ENCODE measurements at places on chromosomes 5 and 9.
A peak's percentile ranks its signal among the peaks of the same experiment; 100 is the strongest.

GRCh38 chr5:36682499-36682898 lies 76.1 kb downstream of the SLC1A3 start:
- no peak for DNase-seq

DNA sequence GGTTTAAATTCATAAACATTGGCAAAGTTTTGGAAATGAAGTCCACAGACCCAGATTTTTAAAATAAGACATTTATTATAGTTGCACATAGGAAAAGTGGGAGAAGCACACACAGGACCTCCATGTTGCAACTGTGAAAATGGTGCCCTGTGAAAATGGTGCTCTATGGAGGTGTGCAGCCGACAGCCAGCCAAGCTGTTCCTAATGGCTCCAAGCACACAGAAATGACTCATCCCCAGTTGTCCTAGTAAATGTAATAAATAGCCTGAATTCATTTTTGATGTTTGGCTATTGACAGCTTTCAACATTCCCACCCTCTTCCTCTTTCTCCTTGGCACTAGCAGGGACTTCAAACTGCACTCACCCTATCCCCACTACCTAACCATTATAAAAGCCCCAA lies 590.9 kb downstream of the CAAP1 start:
- DNase-seq = no peak

GRCh38 chr5:14302330-14302729 lies 159.2 kb downstream of the TRIO start:
- DNase-seq = no peak

- no peak for DNase-seq
These were observed 18.5 kb downstream of the OLFM1 start for GRCh38 chr9:135105938-135106491.

- no peak for DNase-seq
These were observed 47.3 kb downstream of the PAX5 start for GRCh38 chr9:36986468-36987408.

- DNase-seq = no peak
These were observed 91.3 kb downstream of the COMMD10 start for GRCh38 chr5:116176121-116176520.

DNA sequence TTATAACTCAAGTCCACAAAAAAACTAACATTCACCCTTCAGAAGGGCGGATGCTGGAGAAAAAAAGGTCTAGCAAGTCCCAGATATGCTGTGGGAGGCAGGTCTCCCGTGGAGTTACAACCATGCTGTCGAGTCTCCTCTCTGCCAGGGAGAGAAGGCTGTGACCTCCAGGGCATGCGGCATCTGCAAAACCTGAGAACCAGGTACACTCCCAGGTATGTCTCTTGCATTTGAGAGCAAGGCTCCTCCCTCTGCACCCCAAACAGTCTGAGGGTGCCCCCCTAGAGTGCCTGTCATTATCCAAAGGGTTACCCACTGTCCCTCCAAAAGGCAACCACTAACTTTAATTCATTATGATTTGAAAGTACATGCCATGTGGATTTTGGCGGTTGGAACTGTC lies 134.0 kb downstream of the IRX2 start:
- DNase-seq = no peak

GRCh38 chr5:90602681-90603080 lies 44.1 kb downstream of the ADGRV1 start:
- no peak for DNase-seq

DNA sequence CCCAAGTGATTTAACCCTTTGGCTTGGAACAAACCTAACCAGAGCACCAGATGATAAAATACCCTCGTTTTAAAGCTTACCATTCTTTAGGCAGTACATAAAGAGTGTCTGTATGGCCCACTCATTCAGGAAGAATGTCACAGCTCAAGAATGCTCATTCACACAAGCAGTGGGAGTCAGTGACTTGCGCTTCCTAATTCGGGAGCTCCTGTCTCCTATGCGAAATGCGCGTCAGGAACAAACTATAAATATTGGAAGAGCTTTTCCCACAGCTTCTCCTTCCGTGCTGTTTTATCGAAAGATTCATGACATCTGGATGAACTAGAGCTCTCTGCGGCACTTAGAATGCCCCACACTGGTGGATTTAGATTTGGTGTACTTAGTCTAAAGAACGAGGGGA lies 66.6 kb downstream of the NTRK2 start:
- no peak for DNase-seq

GRCh38 chr9:13552606-13553215 lies 273.2 kb upstream of the MPDZ start:
- no peak for DNase-seq

- no peak for DNase-seq
These were observed 88.8 kb upstream of the HMHB1 start for GRCh38 chr5:143723159-143723558.

- DNase-seq = no peak
These were observed 1052.7 kb upstream of the ARRDC3 start for GRCh38 chr5:92435781-92436180.

GRCh38 chr5:52804387-52804791 lies 16.7 kb downstream of the ITGA1 start:
- DNase-seq = no peak

DNA sequence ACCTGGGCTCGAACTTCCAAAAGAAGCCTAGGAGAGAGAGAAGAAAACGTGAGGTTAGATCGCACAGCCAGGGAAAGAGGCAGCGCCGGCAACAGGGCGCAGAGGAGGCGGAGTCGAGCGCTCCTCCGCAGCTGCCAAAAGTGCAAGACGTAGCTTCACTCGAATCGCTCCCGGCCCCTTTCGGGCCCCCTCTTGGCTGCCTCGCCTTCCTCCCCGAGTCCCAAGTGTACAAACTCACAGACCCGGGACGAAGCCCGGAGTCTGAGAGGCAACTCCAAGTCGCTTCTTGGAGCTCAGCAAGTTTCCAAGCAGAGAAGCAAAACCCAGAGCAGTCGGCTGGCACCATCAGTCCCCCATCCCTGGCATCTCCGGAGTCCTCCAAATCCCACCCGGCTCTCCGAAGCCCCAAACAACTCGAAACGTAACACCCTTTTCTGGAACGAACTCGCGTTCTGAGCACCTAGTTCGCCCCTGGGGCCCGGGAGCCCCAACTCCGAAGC lies 1.2 kb downstream of the MIER3 start:
- DNase-seq = peak; percentile 35

- DNase-seq = no peak
These were observed 13.1 kb upstream of the CMBL start for GRCh38 chr5:10320793-10321192.

GRCh38 chr5:73284985-73285384 lies 112.0 kb downstream of the TMEM174 start:
- DNase-seq = no peak

- peak; percentile 52 for DNase-seq
These were observed 36.8 kb downstream of the PTGES start for GRCh38 chr9:129716091-129716490.

DNA sequence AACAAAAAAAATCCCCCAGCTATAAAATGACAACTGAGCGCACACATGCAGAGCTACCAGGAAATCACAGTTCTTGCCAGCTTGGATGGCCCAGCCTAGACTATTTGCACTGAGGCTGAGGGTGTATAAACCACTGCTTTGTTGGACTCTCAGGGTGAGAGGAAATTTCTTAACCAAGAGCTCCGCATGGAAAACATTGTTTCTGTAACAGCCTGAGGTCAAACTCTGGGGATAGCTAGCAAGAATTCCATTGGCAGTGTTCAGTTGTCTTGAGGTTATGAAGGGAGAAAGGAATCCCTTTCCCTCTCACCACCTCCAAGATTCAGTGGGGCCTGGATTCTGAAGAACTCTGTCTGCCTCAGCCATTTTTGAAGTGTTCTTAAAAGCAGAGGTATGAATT lies 360.0 kb downstream of the OSTF1 start:
- peak; percentile 4 for DNase-seq

GRCh38 chr5:55994495-55994997 lies at the start of gene IL6ST:
Gene IL6ST (minus strand): TSS chr5:55994963. CDS start chr5:55976278, 18,685 bp downstream.
- DNase-seq = peak; percentile 48

DNA sequence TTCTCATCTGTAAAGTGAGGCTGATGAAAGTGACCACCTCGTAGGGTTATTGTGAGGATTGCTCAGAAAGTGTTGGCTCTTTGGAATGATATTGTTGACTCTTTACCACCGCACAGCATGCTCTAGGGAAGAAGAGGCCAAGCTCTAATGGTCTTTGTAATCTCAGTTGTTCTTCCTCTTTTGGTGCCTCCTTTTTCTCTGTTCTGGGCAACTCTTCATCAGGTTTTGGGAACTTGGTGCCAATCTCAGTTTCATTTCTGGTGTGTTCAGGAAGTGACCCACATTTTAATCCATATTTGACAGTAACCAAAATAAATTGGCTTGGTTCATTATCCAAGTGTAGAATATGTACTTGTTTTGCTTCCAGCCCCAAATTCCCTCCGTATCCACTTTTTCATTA lies 25.1 kb downstream of the ARHGAP26 start:
- DNase-seq = no peak

GRCh38 chr5:52844885-52845284 lies 57.2 kb downstream of the ITGA1 start:
- DNase-seq = no peak

GRCh38 chr5:149017636-149018035 lies 45.2 kb downstream of the SH3TC2 start:
- no peak for DNase-seq

DNA sequence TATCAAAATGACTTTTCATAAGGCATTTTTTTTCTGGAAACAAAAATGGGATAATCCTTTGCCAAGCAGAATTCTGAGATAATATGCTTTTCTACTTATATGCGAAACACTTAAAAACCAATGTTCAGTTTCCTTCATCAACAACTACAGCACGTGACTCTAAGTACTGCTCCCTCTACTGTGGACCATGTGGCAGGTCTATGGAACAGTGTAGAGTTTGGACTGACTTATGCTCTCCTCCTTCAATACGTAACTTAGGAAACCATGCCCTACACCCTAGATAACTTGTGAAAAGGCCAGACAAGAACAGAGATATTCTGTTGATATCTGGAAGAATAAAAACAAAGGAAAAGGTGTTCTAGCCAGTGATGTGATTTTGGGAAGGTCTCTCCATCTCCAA lies 111.3 kb upstream of the GNA14 start:
- DNase-seq = no peak

GRCh38 chr5:14168144-14168792 lies 25.1 kb downstream of the TRIO start:
- no peak for DNase-seq

DNA sequence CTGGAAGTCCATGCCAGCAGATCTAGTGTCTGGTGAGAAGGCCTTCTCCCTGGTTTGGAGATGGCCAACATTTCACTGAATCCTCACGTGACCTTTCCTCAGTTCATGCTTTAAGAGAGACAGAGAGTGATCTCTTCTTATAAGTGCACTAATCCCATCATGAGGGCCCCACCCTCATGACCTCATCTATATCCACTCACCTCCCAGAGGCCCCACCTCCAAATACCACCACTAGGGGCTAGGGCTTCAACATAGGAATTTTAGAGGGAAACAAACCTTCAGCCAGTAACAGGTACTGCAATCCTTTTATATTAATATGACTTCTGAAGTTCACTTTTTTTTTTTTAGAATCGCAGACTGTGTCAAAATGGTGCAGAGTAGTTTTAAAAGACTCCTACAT lies 496.9 kb upstream of the ADAMTS16 start:
- DNase-seq = no peak

DNA sequence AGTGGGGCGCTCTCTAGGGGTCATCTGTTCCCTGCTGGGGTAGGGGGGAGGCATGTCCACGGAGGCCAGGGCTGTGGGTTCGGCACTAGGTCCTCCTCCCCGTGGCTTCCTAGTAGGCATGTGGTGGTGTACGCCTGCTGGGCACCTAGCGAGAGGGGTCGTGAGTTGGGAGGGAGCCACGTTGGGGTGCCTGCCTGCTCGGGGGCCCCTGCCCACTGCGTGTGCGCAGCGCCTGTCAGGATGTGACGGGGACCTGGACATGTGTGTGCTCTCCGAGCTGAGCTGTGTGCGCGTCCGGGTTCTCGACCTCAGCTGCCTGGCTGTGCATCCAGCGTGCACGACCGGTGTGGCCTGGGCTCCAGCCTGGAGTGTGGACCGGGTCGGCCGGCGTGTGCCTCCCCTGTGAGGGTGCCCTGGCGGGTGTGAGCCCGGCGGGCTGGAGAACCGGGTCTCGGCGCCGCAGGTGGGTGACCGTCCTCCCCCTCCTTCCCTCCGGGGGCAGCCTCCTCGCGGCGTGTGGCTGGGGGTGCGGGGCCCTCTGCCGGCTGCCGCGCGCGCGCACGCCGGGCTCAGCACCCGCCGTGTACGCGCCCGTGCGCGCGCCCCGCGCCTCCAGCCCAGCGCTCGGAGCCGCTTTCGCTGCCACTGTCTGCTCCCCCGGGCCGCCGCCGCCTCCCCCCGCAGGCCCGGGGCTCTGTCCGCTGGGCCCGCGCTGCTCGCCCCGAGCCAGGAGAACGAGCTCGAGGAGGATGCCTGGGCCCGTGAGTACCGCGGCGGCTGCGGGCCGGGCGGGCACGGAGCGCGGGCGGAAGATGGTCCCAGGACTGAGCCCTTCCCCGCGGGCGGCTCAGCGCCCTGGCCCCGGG lies at the start of gene PRR7:
PRR7 (plus strand) TSS at position 615 of the 866 bp plus-strand sequence. CDS start 8,254 bp downstream, outside the sequence.
- peak; percentile 29 for DNase-seq

DNA sequence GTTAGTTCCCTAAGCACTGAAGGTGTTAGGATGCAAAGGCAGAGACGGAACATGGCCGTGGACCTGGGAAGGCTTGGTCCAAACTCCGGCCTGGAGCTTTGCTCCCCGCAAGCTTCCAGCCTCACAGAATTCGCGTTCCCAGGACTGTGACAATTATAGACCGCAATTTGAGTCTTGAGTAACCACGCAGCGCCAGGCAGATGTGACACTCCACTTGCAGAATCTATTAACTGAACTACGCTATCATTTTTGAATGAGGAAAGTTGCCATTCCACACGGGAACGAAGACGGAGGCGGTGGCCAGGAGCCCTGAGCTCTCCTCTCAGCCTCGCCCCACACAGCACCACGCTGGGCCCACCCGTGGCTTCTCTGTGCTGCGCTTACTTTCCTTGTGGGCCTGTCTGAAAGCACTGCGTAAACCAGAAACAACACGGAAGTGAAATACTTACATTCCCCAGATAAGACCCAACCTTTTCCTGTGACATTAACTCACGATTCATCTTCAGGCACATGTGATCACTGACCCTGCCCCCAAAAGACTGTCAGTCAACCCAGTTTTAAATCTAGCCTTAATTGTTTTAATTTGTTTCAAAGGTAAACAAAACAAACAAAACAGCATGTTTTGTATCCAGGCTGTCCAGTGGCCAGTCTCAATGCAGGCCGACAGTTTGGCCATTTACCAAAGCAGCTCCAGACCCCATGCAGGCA lies 16.1 kb upstream of the COL5A1 start:
- no peak for DNase-seq

DNA sequence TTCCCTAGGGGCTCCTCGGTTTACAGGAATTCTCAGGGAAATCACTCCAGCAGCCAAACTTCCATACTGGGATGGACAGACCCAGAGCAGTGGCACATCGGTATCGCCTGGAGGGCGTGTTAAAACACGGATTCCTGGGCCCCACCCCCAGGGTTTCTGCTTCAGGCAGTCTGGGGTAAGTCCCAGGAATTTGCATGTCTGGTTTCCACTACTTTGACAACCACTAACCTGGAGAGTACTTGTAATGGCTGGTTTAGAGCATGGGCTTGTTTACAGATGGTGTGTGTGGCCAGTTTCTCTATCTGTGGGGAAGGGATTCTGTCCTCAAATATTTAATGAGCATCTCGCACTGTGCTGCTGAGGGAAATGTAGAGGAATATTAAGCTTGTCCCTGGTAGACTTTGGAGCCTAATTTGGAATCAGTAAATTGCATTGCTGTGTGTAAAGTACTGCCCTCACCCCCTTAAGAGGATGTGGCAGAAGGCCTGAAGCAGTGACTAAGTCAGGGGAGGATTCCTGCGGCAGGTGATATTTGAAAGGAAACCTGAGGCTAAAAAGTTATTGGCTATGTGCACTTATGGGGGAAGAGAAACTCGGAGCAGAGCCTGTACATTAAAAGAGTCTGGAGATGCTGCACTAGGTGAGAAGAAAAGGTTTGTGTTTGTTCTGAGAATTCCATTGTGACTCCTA lies 18.6 kb upstream of the TJP2 start:
- no peak for DNase-seq

GRCh38 chr5:55418994-55419968 lies 111.5 kb downstream of the MTREX start:
- DNase-seq = no peak
